ENCODE measurements at places on chromosomes 7 and 10. TPM values are rescaled to one million over a fixed set of nuclear protein-coding genes. Genes with fewer than 3 reads are reported as not detected.

ST8SIA6 gene
- 0.73 TPM for total RNA-seq

TUBAL3 gene
- total RNA-seq, result not detected

CALCR gene
- 0.16 TPM for total RNA-seq

OR2A5 gene
- total RNA-seq, result not detected

TFR2 gene
- 2.2 TPM for total RNA-seq

- DNase-seq, result no peak
Measured at GRCh38 chr7:36207451-36208291, 54.6 kb downstream of the EEPD1 start.

DNA sequence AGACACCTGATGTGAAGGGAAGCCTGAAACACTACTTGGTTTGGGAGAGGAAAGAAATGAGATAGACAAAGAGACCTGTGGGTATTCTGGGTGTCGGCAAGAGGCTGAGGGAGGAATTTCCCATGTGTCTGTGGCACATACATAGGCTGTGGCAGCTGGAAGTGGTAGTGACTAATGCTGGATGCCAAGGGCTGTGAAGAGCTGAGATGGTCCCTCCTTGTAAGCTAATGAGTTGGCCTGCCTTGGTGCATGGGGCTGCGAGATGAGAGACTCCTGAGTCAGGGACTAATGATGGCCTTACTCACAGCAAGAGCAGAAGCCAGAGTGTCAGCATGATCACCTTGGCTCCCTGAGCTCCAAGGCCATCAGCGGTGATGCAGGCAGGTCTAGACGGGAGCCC, 119.0 kb upstream of the EEPD1 start:
- no peak for DNase-seq

GRCh38 chr7:38781991-38782390, 127.0 kb downstream of the VPS41 start:
- DNase-seq, result no peak

DNA sequence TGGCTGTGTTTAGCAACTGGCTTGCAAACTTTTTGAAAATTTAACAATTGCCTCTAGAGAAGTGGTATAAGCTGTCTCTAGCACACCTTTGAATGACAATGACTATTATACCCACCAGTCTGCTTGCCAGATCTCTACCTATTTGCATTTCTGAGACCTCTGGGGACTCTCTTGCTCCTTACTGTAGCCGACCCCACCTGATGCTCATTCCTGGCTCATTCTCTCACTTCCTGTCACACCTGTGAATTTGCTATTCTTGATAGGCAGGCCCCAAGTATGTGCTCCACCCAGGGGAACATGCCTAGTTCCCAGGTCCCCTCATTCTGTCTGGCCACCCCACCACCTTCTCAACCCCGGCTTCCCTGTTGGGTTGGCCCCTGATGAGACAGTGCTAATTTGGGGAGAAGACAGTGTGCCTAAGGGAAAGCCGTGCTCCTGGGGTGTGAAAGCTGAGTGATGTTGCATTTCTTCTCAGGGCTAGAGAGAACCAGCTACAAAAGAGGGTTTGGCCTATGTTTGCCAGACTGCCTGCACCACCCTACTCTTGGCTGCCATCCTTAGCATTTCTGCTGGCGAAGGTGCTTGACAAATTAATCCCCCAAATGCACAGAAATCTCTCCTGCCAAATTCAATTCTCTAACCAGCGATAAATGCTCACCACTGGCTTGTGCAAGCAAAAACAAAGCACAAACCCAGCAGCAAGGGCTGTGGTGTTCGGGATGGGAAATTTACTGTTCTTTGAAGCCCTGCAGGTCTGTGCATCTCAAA, 138.2 kb downstream of the RPS24 start:
- no peak for DNase-seq

- no peak for DNase-seq
Measured at GRCh38 chr10:89992575-89992974, 291.2 kb downstream of the KIF20B start.

DNA sequence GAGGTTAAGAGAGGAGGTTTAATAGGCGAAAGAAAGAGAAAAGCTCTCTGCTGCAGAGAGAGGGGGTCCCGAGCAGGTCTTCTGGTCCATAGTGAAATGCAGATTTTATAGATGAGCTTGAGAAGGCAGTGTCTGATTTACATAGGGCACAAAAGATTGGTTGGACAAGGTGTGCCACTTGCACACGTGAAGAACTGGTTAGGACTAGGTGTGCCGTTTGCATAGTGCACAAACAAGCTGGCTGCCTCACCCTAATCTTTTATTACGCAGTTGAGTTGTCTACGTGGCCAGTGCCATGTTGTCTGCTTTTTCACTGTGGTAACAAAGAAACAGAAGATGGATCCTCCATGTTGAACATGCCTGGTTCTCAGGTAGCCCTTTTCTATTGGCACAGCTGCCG, 82.6 kb downstream of the AMPH start:
- DNase-seq, result no peak

DNA sequence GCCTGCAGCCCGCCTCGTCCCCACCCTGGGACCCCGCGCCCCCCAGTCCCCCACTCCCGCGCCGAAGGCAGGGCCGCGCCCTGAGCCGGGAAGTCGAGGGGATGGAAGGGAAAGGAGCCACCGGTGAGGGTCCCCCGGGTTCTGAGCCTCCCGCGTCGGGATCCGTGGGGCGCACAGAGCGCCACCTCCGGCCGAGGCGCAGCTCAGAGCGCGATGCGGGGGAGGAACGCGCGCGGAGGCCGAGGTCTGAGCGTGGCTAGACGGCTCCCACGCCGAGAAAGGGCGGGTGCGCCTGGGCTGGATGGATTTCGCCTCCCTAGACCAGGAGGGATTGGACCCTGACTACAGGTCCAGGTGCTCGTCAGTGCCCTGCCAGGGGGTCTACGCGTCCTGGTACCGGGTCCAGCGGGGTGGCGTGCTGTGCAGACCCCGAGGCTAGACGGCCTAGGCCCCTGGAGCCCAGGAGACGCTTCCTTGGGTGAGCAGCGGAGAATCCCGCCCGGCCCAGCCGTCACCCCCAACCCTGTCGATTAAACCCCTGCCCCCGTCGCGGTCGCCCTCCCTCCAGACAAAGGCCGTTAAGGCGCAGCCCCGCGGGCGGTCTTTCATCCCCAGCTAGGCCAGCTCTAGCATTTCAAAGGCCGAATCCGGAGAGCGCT, 986 bp upstream of the PDGFA start:
- no peak for DNase-seq

GRCh38 chr7:134029-134428, 58.3 kb upstream of the FAM20C start:
- DNase-seq, result no peak

GRCh38 chr10:35387768-35388167, 51.5 kb downstream of the CCNY start:
- DNase-seq, result no peak
